ENCODE measurements at places on chromosomes 4 and X.

DNA sequence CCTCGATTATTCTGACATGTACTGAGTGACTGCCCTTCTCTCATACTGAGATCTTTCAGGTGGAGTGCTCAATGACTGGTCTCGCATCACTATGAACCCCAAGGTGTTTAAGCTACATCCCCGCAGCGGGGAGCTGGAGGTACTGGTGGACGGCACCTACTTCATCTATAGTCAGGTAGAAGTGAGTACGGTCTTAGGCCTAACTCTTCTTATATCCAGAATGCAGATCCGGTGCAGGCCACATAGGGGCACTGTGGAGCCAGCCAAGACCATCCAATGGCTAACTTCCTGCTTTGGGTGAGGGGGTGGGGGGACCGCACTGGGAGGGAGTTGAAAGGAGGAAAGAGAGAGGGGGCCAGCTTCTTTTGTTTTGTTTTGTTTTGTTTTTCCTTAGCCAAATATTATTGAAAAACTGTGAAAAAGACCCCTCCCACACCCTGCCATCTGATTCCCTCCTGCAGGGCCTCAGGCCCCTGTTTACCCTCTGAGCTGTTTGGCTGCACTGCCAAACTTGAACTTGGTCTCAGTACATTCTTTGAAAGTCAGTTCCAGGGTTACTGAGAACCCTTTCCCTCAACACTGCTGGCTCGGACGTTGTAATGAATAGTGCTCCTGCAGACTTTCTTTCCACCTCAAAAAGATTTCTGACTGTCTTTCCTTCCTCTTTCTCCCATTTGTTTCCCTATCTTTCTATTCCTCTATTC, 16.2 kb downstream of the AWAT2 start:
- DNase-seq, result no peak

DNA sequence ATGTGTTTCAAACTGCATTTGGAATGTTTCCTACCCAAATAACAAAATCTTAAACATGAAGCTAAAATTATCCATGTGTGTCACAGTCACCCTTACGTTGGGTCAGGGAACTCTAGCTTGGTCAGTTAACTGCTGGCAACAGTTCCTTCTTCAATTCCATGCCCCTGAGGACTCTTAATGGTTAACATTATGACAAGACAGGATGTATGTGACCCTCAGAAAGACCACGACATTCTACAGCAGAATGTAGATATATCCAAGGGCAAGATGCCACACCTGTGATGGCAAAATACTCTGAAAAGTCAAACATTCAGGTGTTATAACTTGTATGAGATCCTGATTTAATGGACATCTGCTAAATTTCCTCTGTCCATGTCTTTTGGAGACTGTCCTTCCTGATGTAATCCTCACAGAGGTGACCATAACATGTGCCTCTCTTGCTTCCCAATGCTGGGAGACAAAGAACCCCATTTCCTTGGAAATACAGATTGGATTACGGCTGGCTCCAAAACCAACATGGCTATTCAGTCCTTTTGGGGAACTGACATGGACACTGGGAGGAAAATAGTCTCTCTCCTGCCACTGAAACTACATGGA, 39.1 kb downstream of the YTHDC1 start:
- no peak for DNase-seq

DNA sequence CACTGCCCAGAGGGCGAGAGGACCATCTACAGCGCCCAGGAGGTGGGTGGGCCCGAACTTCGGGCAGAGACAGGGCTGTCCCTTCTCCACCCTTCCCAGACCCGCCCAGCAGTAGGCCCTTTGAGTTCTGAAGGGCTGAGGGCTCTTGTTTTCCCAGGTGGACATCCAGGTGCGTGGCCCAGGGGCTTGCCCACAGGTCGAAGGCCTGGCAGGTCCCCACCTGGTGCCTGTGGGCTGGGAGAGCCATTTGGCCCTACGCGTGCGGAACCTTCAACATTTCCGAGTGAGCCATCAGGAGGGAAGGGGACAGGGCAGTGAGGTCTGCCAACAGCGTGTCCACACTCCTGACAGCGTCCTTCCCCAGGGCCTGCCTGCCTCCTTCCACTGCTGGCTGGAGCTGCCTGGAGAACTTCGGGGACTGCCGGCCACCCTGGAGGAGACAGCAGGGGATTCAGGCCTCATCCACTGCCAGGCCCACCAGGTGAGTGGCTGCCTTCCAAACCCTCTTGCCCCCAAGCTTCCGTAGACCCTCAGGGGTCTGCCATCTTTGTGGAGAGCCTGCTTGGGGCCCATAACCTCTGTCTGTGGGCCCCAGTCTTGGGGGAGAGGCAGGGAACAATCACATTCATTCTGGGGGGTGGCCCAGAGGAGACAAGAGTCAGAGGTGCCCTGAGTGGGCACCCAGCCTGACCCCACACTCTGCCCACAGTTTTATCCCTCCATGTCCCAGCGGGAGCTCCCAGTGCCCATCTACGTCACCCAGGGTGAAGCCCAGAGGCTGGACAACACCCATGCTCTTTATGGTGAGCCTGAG, 6.8 kb downstream of the PLXNB3 start:
- DNase-seq, result no peak

- DNase-seq, result no peak
Observed at GRCh38 chr4:174352061-174352819, 68.5 kb downstream of the CEP44 start.

DNA sequence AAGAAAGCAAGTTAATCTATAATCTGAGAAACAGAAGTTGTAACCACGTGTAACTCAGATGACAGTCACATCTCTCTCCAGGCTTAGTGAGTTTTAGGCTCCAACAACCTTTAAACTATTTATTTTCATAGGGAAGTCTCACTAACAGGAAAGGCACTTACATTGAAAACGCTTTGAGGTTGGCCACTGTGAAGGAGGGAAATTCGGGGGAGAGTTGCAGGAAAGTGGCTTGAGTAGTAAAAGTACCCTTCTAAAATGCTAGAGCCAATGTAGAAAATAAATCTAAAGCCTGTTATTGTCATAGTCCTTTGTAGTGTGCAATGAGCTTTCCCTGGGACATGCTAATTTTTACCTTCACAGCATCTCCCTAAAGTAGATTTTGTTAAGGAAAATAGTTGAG, 995 bp upstream of the NFXL1 start:
- DNase-seq, result no peak

DNA sequence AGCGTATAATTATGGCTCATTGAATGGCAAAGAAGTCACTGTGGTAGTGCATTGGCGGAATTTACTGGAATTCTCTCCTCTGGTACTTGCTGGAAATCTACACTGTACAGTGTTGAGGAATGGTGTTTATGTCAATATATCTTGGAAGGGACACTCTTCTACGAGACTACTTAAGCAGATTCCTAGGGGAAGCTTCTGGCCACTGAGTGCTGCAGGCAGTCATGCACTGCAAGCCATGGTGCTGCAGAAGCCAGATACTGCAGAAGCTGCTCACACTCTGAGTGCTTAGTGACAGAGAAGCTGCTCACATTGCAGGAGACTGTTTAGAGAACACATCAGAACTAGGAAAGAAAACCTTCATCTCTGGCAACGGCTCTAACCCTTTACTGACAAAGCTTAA, 725.0 kb downstream of the CCSER1 start:
- DNase-seq, result no peak

- DNase-seq, result no peak
Observed at GRCh38 chr4:1400831-1401408, 5.3 kb downstream of the NKX1-1 start.

DNA sequence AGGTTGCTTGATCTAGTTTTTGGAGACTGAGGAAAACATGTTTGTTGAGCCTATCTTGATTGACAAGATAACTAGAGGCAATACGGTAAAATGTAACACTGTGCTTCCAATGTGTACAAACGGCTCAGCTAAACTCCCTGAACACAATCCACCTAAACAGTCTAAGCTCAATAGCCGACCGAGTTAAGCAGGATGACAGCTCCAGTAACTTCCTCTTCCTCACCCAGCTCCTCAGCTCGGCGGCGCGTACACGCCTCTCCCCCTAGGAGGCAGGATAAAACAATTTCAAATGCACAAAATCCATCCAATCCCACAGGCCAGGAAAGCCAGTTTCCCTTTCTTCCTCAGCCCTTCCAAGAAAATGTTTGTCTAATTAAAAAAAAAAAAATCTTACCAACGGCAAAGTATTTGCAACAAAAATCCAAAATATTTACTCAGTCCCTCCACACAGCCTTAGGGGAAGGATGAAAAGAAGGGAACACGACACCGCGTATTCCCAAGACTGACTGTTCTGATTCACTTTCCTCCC, 1.0 kb downstream of the CNOT6L start:
- DNase-seq, result peak; percentile 60

DNA sequence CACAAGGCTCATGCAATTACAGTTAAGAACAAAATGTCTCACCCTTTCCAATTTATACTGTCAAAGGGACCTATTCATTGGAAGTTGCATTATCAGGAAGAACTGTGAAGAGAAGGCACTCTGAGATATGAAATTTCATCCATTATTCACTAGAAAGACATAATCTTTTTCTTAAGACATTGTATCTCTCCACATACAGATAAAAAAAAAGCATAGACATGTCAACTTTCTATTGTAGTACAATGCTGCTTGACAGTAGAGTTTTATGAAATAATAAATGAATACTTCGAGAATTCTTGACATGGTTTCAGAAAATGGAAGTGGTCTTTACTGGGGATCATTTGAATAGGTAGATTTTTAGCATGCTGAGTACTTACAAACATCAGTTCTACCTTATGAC, 545.0 kb downstream of the TMA16 start:
- no peak for DNase-seq

DNA sequence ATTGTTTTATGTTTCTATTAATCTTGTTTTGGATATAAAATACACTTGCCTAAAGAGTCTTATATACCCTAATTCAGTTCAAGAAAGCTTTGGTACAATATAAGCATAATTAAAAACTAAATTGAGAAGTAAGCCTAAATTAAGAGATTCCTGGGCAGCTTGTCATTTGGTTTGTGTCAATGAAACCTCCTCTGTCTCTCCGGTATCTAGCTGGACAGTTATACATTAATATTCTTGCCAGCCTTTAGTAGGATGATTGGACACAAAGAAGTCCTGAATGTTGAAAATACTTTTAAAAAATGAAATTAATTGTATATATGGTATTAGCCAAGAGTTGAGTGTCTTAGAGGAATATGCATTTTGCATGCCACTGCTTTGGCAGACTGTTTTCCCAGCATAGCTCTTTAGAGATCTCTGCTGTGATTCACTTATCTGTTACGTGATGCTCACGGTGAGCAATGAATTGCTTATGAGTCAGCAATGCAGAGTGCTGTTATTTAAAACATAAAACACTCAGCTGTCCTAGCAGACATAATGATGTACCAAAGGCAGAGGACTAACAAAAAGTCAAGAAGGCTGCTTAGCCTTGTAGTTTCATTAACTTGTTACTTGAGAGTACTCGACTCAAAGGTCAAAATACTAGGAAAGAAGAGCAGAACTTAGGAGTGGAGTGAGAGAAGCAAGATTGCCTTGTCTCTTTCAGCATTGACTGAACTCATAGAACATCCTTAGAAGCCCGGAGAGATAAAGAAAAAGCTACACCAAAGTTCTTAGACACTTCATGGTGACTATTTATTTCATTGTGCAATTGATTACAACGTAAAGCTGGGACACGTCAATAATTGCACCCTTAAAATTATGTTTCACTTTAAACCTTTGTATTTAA, 1296.1 kb upstream of the PCDH7 start:
- no peak for DNase-seq

DNA sequence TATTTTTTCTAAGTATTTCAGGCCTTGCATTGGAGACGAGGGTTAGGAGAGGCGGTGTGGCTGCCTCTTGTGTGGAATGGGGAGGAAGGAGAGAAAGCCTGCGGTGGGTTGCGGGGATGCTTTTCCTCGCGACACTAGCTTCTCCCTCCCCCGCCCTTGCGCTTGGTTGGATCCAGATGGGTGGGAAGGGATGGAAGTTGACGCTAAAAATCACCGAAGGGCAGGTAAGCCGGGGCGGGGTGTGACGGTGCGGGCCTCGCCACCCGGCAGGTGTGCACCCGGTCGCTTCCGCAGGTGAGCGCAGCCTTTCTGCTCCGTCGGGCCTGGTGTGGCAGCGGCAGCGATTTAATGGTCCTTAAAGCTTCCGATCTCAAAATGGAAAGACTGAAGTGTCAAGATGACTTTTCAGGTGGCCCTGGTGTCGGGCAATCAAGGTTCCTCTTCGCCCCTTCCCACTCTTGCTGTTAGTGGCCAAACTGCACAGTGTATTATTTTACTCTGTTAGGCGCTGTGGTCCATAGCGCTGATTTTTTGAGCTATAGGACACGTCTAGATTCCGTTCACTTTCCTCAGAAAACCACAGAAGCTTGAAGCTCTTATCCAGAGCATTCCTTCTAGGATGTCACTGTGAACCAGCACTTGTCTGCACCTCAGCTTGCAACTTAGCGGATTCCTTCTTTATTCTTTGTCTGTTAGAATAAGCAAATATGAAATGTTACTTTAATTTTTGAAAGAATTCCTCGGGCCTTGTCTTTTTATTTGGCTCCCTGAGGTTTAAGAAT, 765 bp downstream of the ENOPH1 start:
- peak; percentile 32 for DNase-seq

DNA sequence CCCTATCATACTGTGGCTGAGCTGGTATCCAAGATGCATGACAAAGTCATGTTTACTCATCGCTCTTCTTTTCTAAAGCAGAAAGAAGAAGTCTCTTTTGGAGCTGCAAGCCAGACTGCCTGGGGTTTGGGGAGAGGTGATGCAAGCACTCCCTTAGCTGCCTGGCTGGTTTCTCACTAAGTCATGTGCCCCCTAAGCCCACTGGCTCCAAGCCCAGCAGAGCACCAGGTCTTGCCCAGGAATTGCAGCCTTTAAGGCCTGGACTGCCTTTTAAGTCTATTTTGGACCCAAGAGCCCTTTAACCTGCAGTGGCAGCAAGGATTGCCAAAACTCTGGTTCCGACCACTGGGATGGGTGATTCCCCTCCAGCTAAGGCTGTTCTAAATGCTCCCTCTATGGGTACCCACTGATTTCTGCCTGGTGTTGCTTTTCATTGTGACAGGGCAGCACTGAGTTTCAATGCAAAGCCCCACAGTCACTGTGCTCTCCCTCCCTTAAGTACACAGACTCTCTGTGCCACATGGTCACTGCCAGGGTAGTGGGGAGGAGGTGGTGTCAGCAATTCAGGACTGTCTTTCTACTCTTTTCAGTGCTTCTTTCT, 548.6 kb downstream of the TLL1 start:
- DNase-seq, result no peak

- DNase-seq, result no peak
Observed at GRCh38 chr4:123345935-123346300, 50.7 kb upstream of the SPRY1 start.

GRCh38 chrX:12439416-12439815, 301.1 kb downstream of the FRMPD4 start:
- no peak for DNase-seq

- DNase-seq, result peak; percentile 42
Observed at GRCh38 chr4:16237715-16238114, 11.4 kb upstream of the TAPT1 start.

- peak; percentile 34 for DNase-seq
Observed at GRCh38 chr4:173426064-173426463, 27.1 kb upstream of the SCRG1 start.

GRCh38 chrX:19811807-19812604, 75.4 kb downstream of the SH3KBP1 start:
- no peak for DNase-seq

GRCh38 chrX:30653415-30654131, at the start of gene GK:
Gene GK (plus strand): TSS chrX:30653423. CDS start chrX:30653538, 115 bp downstream.
- no peak for DNase-seq
